ENCODE measurements at places on chromosomes 6 and 20. TPM values are rescaled to one million over a fixed set of nuclear protein-coding genes. Genes with fewer than 3 reads are reported as not detected.

GRCh38 chr6:117306227-117306790 is 41.0 kb downstream of the VGLL2 start:
- DNase-seq, result no peak

The CRYBG1 gene
- 3.5 TPM for polyA plus RNA-seq

The APOBEC2 gene
- 690 TPM for polyA plus RNA-seq

GRCh38 chr20:38450412-38450975 is 15.4 kb upstream of the SNHG17 start:
- DNase-seq, result no peak

DNA sequence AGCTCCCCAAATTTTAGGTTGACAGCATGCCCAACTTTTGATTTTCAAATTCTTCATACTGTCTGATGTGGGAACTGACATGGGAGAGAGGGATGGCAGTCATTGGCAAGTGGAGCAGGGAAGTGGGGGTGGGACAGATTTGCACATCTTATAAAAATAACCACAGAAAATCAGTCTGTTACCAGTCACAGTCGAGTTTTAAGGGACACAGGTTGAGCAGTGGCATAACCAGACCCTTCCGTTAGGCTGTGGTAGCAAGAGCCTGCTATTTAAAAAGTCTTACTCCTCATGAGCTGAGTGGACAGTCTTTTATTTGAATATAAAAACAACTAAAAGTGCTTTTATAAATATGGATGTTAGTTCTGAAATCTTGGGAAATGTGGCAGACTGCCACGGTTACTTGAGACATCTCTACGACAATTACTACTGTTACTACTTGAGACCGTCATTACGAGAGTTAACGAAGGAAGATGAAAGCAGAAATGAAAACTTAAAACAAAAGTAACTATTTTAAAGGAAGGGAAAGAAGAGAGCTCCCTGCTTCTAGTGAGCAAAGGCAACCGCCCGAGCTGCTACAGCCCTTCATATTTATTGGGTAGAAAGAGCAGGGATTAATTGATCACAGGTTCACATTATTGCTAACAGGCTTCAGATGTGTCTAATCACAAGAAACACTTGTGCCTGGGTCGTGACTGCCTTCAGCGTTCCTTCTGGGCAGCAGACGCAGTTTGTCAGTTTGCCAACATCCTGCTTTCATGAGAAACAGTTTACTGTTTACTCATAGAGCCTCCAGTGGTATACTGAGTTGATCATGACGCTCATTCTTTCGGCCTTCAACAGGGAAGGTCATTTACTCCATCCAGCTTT is 71.3 kb downstream of the EFHC1 start:
- DNase-seq, result no peak

DNA sequence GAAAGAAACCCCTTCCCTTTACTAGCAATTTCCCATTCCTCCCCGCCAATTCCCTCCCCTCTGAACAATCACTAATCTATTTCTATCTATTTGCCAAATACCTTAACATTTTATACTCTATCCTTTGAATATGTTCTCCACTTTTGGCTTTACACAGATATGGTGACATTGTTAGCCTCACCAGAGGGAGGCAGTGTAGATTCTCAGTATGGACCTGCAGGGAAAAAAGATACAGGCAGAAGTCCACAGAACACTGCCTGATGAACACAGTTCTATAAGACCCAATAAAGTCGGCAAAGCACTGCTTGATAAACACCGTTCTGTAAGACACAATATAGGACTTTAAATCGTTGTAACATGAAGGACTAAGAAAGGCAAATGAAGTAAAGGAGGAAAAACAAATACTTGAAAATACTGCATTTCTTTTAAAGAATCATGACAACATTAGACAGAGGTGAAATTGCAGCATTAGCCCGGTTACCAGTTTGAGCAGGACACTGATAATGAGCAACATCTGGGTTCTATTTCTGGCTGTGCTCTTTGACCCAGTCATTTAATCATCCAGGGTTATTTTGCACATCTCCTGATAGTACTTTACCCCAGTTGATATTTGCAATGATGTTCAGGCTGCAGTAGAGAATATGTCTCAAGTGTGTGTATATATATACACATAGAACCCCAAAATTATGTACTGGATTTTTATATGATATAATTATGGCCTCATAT is 296.8 kb downstream of the UTRN start:
- peak; percentile 41 for DNase-seq

The RAET1G gene
- not detected for polyA plus RNA-seq

DNA sequence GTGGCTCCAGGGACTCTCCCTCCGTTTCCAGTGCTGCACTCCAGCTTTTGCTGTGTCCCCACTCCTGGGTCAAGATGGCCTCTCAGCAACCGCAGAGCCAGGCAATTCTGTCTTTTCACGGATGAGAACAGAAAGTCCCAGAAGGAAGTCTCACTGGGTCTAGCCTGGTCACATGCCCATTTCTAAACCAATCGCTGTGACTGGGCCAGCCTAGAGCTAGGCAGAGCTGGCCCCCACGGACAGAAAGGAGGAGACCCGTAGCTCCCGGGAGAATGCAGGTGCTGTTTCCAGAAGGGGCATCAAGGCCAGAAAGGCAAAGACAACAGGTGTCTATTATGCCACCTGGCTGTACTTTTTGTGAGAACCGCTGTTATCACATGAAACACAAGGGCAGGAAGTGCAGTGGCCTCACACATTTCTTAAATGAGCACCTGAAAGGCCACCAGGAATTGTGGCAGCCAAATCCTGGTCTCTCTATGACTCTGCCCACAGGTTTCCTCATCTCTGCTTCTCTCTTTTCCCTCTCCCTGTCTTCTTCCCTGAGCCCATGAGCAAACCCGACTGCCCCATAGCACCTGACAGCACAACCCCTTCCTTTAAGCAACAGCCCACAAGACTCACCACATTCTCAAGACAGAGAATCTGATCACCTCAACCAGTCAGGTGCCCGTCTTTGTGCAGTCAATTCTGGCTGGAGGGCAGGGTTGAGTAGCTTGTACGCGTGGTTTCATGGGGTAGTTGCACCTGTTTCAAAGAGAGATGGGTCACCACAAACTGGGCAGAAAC is 37.1 kb upstream of the B4GALT5 start:
- no peak for DNase-seq

- DNase-seq, result no peak
Observed at GRCh38 chr6:123994891-123995635, 191.4 kb downstream of the NKAIN2 start.

The CFAP61 gene
- polyA plus RNA-seq, result 2.9 TPM

The CTCFL gene
- polyA plus RNA-seq, result 0.13 TPM

DNA sequence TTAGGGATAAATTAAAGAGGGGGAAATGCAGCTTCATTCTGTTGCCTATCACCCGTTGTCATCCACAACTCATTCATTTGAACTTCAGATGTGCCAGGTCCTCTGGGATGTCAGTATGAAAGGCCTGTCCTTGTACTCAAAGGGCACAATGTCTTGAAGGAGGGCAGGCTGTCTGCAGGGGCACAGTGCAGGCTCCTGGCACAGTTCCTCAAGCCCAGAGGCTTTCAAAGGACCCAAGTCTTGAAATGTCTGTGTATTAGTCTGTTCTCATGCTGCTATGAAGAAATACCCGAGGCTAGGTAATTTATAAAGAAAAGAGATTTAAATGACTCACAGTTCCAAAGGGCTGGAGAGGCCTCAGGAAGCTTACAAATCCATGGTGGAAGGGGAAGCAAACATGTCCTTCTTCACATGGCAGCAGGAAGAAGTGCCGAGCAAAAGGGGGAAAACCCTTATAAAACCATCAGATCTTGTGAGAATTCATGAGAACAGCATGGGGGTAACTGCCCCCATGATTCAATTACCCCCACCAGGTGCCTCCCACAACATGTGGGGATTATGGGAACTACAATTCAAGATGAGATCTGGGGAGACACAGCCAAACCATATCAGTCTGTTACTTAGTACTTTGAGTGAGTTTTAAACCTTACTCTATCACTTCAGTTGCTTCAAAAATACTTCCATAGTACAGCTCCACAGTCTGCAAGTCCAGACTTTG is 9.4 kb downstream of the SNX9 start:
- DNase-seq, result no peak

DNA sequence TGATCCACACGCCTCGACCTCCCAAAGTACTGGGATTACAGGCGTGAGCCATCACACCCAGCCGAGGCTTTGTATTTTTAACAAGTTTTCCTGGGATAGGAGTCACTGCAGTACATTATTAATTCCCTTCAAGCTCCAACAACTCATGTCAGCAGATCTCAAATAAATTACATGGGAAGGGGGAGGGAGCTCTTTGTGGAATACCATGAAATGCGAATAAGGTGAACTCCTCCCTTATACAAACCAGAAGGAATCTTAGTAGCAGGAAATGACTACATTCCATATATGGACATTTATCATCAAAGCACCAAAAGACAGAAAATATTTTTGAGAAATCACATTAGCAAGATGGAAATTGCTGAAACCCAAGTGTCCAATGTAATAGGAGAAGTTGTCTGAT is 2.9 kb downstream of the GSS start:
- no peak for DNase-seq

- no peak for DNase-seq
Observed at GRCh38 chr20:62364911-62365736, 2.0 kb downstream of the LAMA5 start.

DNA sequence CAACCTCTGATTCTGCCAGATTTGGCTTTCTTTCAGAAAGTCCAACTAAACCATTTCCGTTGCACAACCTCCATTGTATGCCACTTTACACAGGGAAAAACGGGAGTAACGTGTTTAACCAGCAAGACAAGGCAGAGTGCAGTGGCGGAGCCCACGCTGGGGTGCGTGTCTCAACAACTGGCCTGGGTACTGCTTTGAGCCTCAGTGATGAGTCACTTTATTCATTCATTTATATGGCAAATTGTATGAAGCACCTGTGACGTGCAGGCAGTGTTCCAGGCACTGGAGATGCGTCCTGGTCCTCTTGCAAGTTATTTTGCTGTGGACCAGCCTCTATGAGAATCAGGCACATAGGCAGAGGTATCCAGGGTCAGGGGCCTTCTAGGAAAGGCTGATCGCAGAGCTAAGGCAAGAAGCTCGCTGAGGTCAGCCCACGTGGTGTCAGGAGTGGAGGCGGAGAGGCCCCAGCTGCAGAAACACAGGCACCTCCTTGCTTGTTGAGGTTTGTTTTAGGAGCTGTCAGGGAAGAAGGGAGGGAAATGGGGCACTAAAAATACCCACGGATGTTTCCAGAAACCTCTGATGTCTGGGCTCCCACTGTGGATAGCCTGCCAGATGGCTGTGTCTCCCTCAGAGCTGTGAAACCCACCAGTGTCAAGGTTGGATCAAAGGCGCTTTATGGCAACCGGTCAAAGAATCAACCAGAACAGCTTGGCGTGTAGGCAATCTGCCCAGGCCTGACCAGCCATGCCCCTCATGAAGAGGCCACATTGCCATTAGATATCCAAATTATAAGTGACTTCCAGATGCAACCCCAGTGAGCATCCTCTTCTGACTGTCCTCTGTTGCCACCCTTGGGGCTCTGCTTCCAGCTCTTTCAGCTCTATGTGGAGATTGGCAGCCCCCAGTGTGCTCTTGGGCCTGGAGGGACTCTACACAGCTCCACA is 157.2 kb downstream of the CD83 start:
- no peak for DNase-seq
